ENCODE measurements at places on chromosomes 16 and 17.

- no peak for DNase-seq
Measured at GRCh38 chr17:78374631-78375274, 3.7 kb upstream of the PGS1 start.

DNA sequence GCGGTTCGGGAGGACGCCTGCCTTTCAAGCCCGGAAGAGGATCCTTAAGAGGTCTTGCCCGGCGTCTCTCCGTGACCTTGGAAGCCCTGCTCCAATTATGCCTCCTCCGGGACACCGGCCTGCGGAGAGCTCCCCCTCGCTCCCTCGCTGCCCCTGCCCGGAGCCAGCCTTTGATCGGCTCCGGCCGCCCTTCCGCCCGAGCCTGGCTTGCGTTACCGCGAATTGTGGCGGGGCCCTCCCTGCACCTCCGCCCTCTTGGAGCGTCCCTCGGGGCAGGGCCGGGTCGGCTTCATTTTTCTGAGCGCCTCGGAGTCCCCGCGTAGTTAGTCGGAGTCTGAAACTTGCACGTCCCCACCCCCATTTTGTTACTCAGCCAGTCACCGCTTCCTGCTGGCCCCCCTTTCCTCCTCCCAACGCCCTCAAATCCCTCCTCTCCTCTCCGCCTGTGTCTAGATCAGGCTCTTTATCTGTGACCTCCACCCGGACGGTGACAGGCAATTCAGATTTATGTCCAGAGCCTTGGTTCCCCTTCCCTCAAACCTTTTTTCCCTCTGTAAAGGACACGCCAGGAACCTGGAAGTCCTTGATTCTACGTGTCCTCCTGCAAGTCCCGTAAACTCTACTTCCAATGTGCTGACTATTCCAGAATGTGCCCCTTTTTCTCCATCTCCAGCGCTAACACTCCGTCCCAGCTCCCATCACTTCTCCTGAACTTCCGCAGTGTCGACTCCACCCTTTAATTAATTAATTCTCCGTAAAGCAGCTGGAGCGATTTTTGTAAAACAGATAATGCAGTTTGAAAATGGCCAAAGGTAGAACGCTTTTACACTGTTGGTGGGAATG lies 569 bp upstream of the RABEP2 start:
- DNase-seq: peak; percentile 65

DNA sequence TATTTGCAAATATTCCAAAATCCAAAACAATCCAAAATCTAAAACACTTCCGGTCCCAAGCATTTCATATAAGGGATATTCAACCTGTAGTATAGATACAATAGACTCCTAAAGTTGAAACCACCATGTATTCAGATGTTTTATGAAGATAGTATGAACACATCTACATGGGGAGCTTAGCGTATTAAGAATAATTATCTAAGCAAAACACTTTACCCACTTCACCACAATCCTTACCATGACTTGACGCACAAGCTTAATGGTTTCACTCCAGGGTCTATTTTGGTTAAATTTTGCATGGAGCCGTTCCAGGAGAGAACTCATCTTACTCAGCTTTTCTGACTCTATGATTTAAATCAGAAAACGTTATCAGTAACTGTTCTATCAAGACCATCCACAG lies 3.5 kb downstream of the MED1 start:
- DNase-seq: no peak

DNA sequence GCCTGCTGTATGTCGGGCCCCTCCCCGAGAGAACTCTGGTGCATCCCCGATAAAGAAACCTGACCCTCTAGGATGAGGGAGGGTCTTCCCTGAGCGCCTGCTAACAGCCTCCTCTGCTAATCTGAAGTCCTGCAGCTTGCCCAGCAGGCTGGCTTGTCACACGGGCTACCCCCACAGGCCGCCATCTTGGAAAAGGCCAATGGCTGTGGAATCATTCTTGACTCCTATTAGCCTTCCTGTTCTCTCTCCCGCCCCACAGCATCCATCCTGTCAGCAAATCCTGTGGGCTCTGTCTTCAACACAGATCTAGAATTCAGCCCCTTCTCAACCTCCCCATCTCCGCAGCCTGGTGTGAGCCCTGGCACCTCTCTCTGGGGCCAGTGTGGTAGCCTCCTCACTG lies 12.0 kb downstream of the IL4R start:
- DNase-seq: no peak

DNA sequence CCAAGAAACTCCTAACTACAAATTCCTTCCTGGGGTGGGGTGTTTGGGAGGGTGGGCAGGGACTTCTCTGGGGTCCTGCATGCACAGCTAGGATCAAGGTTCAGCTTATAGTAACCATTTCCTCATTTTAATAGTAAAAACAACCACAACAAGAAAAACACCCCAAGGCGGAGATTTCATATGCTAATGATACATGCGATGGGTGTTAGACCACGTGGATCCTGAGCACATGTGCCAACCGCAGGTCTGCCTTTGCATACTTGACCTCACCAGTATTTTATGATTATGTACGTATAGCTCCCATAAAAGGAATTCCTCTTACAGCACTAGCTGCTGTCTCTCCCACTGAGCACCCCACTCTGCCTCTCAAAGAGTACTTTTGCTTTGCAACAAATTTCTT lies 1.9 kb downstream of the KRTAP4-11 start:
- no peak for DNase-seq

DNA sequence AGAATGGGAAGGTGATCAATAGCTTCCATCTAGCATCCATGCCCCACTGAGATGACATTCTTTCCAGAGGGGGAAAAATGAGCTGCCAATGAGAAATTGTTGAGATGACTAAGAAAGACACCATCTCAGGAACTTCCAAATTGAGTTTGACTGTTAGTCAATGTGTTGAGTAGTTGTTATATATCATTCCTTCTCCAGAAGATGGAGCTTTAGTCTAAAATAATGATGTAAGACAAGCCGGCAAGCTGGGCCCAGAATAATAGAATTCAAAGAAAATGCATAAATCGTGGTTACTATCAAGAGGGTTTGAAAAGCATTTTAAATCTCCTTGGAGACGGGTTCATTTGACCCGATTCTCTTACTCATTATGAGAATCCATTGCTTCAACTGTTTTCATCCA lies 71.0 kb upstream of the ATF7IP2 start:
- DNase-seq: peak; percentile 60

All from CD4-positive, alpha-beta T cell (primary cell).